Esophagus mucosa (tissue), 1 donor: ENCODE measurements at places on chromosomes 6 and 20.

DNA sequence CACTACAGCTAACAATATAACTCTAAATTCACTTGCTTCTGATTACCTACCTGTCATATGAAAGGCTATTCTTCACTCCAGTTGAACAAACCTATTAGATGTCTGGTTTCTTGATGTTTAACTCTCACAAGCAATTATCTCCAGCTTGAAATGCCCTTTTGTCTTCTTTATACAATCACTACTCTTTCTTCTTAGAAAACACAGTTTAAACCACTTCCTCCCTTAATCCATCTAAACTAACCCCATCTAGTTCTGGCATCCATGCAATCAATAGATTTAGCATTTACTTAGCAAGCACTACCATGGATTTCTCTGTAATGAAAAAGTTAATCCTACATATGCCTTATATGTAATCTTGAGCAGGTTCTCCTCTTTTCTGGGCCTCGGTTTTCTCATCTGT lies 127.3 kb downstream of the ATXN1 start:
- no peak for ATAC-seq

GRCh38 chr6:148074738-148075137 lies 267.9 kb upstream of the SASH1 start:
- ATAC-seq = peak; percentile 93

DNA sequence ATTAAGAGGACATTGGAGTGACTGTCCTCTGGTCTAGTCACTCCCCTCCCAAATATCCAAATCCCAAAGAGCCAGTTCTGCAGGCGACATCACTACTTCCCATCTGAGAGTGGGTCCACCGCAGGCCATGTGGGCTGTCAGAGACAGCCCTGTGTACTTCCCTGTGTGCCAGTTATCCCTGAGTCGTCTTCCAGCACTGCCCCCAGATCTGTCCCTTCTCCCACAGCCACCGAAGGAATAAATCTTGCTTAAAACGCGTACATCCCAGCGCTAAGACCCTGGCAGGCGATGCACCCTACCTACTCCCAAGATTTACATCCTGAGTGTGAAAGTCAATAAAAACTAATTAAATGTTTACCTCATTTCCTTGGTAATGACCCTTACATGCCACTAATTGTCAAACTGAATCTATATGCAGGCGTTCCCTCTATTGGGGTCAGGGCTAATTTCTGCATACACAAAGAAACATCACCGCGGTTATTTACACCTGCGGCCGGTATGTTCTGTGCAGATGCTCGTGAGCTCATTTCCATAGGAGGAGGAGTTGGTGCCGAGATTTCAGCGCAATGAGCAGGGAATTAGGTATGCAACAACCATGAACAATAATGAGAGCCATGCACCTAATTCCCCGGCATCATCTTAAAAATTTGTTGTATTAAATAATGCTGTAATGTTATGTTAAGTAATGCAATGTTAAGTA lies 31.3 kb upstream of the CDH4 start:
- ATAC-seq = no peak

DNA sequence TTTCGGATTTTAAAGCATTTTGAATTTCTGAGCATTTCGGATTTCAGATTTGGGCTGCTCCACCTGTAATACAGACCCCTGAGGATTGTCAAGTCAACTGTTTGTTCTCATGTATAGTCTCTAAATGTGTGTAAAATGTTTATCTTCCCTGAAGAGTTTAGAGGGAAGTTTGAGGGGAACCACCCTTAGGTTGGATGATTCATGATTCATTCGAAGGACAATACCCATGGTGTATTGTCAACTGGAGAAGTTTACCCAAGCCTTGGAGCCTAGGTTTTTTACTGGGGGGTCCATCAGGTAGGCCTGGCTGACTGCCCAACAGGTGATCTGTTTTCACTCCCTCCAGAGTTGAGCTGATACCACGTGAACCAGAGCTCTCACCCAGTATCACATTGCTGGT lies 18.9 kb downstream of the GSTA4 start:
- peak; percentile 75 for ATAC-seq

GRCh38 chr20:59308493-59309201 lies 8.2 kb downstream of the EDN3 start:
- no peak for ATAC-seq

- peak; percentile 48 for ATAC-seq
Measured at GRCh38 chr6:116409756-116410155, 39.0 kb downstream of the DSE start.

GRCh38 chr6:129111853-129112252 lies 228.9 kb downstream of the LAMA2 start:
- ATAC-seq = no peak

GRCh38 chr20:38640521-38640920 lies 38.9 kb downstream of the ARHGAP40 start:
- ATAC-seq = no peak

- no peak for ATAC-seq
Measured at GRCh38 chr20:59749301-59749700, 145.0 kb downstream of the PHACTR3 start.

- ATAC-seq = no peak
Measured at GRCh38 chr6:129015721-129016120, 132.8 kb downstream of the LAMA2 start.

GRCh38 chr6:33959661-33960344 lies 156.0 kb upstream of the MLN start:
- peak; percentile 84 for ATAC-seq

GRCh38 chr6:135088818-135089809 lies 34.5 kb upstream of the HBS1L start:
- peak; percentile 55 for ATAC-seq
